ENCODE measurements at places on chromosomes 5 and 9.

DNA sequence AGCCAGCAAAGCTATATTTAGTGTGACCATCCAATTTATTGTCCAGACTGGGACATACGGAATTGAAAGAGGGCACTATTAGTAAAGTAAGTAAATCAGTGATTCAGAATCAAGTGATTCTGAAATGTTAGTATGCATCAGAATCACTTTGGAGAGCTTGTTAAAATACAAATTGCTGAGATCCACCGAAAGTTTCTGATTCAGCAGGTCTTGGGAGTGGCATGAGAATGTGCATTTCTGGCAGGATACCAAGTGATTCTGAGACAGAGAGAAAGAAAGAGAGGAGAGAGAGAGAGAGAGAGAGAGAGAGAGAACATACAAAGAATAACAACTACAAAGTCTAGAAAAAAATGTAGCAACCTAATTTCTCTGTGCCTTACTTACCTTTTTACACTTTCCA is 65.4 kb upstream of the ASTN2 start:
- no peak for DNase-seq

GRCh38 chr5:75756981-75757380 is 39.7 kb upstream of the POC5 start:
- DNase-seq = no peak

GRCh38 chr5:158023266-158023665 is 164.3 kb upstream of the CLINT1 start:
- no peak for DNase-seq

- DNase-seq = no peak
These were observed 530.4 kb upstream of the DAB2 start for GRCh38 chr5:39955156-39955555.

GRCh38 chr5:87136096-87136495 is 131.6 kb upstream of the RASA1 start:
- DNase-seq = no peak

DNA sequence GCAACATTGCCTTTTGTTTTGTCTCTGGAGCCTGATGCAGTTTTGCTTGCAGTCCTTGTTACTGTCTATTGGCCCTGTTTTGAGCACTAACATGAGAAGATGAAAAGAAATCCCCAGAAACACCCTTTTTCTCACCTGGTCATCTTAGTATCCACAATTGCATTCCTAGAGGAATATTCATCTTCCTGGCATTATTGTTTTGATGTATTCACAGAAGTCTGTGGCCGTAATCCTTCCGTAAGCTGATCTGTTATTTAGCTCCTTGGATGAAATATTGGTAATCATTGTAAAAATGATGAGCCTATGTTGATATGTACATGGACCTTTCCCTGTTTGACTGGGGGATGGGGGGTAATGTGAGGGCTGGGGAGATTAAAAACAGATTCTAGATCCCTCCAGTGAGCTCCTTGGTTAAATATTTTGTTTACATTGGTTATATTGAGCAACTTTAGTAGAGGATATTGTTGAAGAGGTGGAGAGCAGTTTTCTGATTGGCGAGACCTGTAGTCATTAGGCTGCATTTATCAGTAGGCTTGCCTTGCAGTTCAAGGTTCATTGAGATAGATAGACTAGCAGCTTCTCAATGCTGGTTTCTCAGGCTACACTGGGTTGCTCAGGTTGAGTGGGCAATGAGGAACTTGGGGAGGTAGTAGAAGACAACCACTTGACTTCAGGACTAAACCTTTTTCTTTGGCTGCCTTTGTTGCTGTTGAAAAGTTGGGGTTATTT is 117.5 kb downstream of the MACIR start:
- no peak for DNase-seq

- DNase-seq = no peak
These were observed 10.1 kb downstream of the PHF2 start for GRCh38 chr9:93586290-93587057.

GRCh38 chr9:5543875-5544702 is 33.8 kb downstream of the PDCD1LG2 start:
- DNase-seq = no peak

DNA sequence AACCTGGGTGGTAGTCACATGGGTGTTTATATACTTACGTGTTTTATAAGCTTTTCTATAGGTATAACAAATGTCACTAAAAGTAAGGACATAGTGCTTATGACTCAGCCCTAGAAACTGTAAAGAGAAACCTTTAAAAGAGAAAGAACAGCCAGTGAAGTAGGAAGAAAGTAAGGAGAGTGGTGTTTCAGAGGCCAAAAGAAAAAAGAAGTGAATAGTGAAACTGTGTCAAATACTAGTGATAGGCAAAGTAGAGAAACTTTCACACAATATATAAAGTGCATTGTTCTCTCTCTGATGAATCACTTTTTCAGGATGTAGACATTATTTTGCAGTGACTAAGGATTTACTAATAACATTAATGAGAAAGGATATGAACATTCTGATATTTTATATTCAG is 74.2 kb upstream of the SUSD1 start:
- no peak for DNase-seq

GRCh38 chr9:135926402-135927194 is 19.3 kb upstream of the CAMSAP1 start:
- no peak for DNase-seq

DNA sequence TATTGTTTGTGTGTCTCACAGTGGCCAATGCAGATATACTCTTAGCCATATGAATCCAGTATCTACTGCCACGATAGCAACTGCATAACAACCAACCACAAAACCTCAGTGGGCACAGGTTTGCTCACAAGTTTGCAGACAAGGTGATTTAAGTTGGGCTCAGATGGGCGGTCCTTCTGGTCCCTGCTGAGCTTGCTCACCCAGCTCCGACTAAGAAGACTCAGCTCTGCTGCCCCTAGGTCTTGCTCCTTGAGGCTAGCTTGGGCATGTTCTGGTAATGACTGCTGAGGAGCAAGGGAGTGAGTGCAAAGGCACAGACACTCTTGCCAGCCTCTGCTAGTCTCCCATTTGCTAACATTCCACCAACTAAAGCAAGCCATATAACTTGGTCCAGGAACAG is 52.6 kb downstream of the MTX3 start:
- no peak for DNase-seq

DNA sequence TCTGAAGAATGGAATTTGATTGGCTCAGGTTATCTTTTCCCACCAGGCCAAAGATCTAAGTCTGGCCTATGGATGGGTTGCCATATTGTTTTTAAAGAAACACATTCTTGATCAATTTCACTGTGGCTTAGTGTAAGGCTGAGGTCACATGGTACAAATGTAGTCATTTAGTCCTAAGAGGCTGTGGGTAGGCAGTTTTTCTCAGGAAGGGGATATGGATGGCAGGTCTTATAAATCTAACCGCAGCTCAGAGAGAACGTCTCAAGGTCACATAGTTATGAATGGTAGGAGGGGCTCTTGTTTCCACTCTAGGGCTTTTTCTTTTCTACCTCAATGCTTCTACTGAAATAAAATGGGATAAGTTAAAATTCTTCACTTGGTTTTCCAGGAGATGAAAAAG is 128.6 kb upstream of the ACTBL2 start:
- DNase-seq = no peak

GRCh38 chr9:113612828-113613227 is 149.3 kb downstream of the RGS3 start:
- no peak for DNase-seq

DNA sequence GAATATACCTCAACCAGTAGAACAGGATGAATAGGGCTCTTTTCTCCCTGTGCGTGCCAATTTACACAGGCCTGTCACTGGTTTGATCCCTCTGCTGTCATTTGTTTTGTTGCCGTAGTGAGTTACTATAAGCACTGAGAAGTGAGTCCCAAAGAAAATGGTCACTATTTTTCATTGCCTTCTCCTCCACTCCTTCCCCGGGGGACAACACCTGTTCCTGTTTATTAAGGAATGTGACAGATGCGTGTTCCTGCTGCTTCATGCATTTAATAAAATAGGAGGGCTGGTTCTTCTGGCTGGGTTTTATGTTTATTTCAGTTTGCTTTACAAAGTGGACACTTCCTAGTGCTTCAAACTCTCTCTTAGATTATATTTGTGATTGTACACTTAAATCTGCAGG is 6.4 kb downstream of the THBS4 start:
- no peak for DNase-seq

GRCh38 chr9:106417685-106418084 is 445.3 kb upstream of the ZNF462 start:
- no peak for DNase-seq

DNA sequence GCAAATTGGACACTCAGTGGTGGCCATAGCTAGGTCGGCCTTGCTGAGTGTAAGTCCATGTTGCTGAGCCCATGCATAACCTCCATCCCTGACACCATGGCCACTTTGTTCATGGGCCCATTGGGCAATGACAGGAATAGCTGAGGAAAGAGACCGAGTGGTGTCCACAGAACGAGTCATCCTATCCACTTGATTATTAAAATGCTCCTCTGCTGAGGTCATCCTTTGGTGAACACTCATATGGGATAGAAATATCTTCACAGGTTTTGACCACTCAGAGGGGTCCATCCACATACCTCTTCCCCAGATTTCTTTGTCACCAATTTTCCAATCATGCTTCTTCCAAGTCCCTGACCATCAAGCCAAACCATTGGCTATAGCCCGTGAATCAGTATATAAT is 63.6 kb downstream of the PPIC start:
- DNase-seq = no peak

DNA sequence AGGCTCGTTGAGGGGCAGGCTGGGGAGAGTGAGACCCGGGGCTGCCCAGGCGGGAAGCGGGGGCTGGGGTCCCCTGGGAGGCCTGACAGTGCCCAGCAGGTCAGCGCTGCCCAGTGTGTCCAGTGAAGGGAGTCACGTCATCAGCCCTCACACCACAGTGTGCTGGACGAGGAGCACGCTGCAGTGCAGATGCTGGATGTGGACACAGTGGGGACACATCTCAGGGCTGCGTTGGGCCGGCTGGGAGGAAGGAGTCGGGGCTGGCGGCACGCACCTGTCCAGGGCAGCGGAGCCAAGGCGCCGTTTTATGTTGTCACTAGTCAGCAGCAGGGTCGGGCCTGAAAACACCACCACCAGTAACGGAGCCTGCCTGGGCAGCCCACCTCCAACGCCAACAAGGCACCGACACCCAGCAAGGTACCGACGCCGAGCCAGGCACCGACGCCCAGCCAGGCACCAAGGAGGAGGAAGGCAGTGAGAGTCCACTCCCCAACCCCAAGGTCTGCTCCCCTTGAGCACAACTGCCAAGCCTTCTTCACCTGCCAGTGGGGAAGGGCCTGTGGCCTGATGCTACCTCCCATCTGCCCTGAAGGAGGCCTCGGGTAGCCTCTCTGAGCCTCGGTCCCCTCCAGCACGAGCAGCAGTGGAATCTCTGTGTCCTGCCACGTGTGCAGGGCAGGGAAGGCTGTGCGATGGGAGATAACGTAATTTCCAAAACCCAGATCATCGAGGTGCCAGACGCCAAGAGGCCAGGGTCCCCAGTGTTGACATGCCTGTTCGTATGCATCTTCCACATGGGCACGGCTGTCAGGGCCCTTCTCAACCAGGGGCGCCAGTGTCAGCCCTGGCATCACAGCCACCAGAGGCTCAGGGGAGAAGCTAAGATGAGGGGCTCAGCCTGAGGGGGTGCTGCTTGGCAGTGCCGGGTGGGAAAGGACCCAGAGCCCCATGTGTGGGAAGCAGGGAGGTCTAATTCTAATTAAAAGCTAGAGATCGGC is 21.9 kb upstream of the NSMF start:
- DNase-seq = no peak

GRCh38 chr5:126847826-126848251 is 70.9 kb downstream of the LMNB1 start:
- DNase-seq = no peak

- DNase-seq = no peak
These were observed 252.9 kb downstream of the MAT2B start for GRCh38 chr5:163758283-163758711.

GRCh38 chr5:141512911-141513626 is 24.2 kb downstream of the PCDHGC5 start:
- DNase-seq = no peak

- no peak for DNase-seq
These were observed 6.1 kb downstream of the ZNF462 start for GRCh38 chr9:106869028-106869427.

GRCh38 chr9:92616199-92616641 is 53.7 kb downstream of the IPPK start:
- DNase-seq = no peak

- DNase-seq = no peak
These were observed 14.2 kb downstream of the TCERG1 start for GRCh38 chr5:146461319-146461718.

- DNase-seq = no peak
These were observed 5.3 kb downstream of the GPR151 start for GRCh38 chr5:146510559-146511125.

GRCh38 chr5:178114325-178115135 is 1.2 kb downstream of the N4BP3 start:
- no peak for DNase-seq

GRCh38 chr5:980001-980588 is 28.5 kb upstream of the NKD2 start:
- DNase-seq = no peak

GRCh38 chr5:81086881-81087281 is 126.7 kb downstream of the RASGRF2 start:
- no peak for DNase-seq

DNA sequence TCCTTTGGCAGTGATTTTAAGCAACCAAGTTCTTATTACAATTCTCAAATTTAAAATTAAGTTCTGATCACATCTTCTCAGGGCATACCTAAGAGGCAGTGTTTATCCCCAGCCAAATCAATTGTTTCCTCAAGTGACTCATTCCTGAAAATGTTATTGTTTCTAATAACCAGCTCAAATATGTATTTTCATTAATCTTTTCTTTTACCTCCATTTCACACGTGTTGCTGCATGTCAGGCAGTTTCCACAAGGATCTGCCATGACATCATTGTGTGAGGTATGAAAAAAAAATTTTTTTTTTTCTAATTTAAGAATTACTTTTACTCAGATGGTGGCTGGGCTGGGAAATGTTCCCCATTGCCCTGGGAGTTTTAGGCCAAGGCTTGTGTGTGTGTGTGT is 113.0 kb upstream of the NTRK2 start:
- no peak for DNase-seq

DNA sequence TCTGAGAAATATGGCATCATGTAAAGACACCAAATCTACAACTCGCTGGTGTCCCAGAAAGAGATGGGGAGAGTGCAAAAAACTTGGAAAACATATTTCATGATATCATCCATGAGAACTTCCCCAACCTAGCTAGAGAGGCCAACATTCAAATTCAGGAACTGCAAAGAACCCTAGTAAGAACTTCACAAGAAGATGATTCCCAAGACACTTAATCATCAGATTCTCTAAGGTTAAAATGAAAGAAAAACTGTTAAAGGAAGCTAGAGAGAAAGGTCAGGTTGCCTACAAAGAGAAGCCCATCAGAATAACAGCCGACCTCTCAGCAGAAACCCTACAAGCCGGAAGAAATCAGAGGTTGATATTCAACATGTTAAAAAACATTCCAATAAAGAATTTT is 95.5 kb upstream of the PRLR start:
- DNase-seq = no peak

- no peak for DNase-seq
These were observed 84.4 kb upstream of the NUDT12 start for GRCh38 chr5:103646698-103647614.

DNA sequence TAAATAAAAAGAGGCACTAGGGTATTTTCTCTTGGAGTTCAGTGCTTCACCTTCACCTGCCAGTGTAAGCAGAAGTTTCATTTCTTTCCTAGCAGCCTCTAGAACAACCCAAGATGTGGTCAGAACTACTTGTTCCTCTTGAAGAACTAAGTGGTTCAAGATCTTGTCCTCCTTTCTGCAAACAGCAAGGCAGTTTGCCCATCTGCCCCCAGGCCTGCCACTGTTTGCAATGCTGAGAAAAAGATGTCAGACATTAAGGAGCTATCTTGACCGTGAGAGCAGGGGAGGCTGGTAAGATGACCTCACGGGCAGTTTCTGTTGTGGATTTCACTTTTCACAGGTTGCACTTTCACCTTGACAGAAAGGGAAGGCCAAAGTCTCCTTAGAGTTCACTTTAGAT is 52.0 kb upstream of the KLF4 start:
- DNase-seq = no peak

Measured in SHP77 treated with DMSO at 0.1 percent for 48 hours (cell line).